ENCODE measurements at places on chromosomes 3 and 15.

DNA sequence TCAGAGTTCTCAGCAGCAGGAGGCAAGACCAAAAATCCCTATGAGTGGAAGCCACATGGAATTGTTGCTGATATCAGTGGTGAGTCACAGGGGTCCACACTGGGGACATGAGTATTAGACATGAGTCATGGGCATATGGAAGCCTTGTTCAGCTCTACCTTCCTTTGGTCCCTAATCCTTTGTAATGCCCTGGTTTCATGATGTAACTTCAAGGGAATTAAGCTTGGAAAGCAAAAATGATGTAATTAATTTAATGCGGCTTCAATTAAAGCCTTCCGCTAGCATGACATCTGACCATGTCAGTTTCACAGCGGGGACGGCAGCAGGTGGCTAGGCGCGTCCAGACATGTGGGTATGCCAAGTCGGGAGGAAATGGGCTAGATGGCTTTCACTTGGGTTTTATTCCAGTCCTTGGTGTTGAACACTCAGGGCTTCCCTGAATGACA is 176.1 kb upstream of the RGMA start:
- DNase-seq, result no peak

DNA sequence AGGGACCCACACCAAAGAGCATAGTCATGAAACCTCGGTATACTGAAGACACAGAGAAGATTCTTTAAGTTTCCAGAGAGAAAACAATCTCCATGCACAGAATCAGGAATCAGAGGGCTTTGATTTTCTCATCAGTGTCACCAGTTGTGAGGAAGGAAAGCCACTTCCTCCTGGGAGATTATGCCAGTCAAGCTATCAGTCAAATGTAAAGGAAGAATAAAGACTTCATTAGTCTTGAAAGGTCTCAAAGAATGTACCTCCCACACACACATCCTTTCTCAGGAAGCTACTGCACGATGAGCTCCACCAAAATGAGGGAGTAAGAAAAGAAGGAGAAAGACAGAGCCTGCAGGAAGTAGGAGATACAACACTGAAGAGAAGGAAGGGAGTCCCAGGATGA is 486.3 kb downstream of the SHQ1 start:
- DNase-seq, result no peak

DNA sequence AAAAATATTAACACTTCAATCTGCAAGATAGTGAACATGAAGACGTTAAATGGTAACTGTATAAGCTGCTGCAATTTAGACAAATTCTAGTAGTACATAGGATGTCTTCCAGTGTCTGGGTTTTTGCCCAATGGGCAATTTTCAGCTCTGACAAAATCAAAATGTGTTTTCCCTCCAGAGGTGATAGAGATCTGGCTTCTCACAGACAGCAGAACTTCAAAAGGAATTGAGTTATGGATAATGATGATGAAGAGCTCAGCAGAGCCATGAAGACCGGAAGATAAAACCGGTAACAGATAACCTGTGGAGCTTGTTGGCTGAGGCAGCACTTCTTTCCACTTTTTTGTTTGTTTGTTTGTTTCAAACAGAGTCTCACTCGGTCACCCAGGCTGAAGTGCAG is 89.4 kb upstream of the NTRK3 start:
- no peak for DNase-seq

DNA sequence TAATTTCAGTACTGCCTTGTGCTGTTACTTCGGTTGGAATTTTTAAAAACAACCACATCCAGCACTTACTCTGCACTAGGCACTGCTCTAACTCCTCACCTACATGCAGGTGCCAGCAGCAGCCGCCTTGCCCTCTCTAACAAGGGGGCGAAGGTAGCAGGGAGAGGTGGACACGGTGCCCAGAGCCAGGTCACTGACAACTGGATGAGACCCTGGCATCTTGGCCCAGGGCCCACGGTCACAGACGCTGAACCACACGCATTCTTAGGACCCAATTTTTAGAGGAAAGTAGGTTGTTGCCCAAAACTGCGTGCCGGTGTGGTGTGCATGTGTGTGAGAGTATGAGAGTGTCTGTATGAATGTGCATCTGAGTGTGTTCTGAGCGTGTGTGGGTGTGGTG is 63.4 kb upstream of the GATA2 start:
- no peak for DNase-seq

- DNase-seq, result no peak
Measured at GRCh38 chr3:126292318-126293070, 64.7 kb downstream of the KLF15 start.

GRCh38 chr3:8524249-8524648 is 22.6 kb downstream of the LMCD1 start:
- no peak for DNase-seq

DNA sequence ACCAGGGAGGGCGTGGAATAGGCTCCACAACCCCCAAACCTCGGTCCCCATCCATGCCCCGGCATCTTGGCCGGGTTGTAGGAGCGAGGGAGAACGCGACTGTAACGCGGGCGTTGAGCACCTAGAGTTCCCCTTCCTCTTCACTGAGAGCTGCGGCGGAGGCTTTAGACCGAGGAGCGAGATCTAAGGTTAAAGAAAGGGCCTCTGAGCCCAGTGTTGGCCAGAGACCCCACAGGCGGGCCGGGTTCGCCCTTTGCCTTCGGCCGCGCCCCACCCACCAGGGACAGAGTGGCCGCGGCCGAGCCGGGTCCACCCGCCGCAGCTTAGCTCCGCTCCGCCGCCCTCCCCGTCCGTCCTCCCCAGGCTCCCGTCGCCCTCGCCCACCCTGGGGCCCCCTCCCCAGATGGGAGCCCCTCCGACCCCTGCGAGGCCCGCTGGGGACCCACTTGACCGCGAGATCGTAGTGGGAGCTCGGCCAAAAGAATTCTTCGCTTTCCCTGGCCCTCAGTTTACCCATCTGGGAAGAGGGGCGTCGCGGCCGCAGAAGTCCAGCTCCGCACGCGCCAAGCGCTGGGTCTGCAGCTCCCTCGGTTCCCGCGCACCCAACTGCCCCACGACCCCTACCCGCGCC is 425 bp downstream of the ANPEP start:
- DNase-seq, result no peak

- DNase-seq, result no peak
Measured at GRCh38 chr3:138908846-138909245, 38.1 kb downstream of the FOXL2 start.

DNA sequence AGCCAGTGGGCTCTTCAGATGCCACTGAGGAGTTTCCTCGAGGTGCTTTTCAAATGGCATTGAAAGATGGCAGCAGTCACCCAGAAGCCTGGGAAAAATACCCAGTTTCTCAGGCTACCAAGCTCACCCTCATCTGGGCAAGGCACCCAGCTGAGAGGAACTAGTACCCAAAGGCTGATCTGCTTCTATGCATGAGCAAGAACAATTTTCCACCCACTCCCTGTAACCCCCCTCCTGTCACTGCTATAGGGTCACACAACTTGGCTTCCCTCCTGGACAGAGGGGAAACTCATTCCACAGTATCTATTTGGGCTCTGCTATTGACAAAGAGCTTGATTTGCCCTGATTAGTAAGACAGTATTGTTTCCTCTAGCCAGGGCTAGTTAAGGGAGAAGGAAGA is 31.9 kb downstream of the THRB start:
- no peak for DNase-seq

DNA sequence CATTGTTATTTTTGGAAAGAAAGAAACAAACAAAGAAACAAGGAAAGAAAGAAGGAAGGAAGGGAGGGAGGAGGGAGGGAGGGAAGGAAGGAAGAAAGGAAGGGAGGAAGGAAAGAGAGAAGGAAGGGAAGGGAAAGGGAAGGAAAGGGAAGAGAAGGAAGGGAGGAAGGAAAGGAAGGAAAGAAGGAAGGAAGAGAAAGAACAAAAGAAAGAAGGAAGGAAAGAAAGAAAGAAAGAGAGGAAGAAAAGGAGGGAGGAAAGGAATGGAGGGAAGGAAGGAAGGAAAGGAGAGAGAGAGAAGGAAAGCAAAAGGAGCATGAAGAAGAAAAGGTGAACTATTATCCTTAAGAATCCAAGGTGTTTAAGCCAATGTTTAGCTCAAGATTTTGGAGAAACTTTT is 262.7 kb upstream of the STT3B start:
- DNase-seq, result no peak

GRCh38 chr3:43608751-43609150 is 13.1 kb downstream of the ANO10 start:
- no peak for DNase-seq

DNA sequence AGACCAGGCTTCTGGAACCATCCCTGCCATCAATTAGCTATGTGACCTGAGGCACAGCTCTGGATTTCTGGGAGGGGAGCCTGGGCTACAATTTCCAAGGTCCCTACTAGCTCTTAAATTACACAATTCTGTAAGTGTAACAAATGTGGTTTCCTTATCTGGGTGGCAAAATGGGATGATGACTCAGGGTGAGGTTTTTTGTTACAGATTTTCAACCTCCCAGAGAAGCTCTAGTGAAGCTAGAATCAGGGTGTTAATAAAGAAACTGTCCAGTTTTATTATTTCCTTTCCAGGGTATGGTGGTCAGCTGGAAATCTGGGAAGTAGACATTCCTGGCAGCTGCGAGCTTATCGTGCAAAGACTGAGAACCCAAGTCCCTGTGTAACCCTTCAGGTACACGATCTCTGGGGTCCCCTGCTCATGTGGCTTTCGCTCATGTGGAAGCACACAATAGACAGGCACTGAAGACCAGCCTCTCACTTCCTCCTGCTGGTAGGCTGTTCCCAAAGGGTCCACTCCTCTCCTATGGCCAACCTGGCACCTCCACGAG is 7.3 kb downstream of the RAB27A start:
- no peak for DNase-seq

DNA sequence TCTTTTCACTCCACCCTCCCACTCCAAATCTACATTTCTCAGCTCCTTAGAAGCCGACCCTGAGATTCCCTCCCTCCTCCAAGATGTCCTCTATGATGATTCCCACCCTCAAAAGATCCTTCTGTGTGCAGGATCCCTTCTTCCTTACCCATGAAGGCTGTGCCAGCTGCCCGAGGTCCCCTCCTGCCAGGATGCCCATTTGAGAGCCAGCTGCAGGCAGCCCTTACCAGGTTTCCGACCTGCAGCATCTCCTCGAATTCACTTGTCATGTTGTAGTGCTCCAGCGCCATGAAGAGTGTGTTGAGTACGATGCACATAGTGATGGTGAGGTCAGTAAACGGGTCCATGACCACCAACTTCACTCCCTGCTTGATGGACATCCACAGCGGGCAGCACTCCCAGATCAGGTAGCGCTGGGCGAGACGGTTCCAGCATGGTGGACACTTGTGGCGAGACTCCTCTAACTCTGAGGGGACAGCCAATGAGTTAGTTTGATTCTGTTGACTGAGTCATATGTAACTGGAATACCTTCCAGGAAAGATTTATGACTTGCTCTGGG is 51.9 kb downstream of the SCN5A start:
- DNase-seq, result no peak

DNA sequence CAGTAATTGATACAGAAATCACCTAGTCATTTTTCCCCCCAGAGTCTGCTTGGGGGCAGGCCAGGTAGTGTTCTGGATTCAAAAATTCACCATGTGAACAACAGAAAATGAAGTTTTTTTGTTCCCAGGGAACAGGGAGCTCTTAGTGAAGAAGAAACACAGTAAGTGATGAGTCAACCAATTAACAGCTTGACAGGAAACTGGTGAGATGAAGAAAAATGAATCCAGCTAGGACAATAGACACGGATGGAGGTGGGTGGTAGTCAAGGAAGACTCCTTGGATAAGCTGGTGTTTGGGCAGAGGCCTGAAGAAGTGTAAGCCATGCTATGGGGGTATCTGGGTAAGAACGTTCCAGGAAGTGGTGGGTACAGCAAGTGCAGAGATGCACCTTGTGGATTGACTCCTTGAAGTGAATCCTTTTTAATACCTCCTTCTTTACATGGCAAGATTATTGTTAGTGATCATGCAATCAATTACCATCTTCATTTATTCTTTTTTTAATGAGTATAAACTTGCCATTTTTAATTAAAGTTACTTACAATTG is 339.9 kb upstream of the RGMA start:
- no peak for DNase-seq

GRCh38 chr3:105413343-105413887 is 46.7 kb downstream of the ALCAM start:
- no peak for DNase-seq

- DNase-seq, result no peak
Measured at GRCh38 chr3:160106905-160107861, 118.0 kb upstream of the C3orf80 start.

DNA sequence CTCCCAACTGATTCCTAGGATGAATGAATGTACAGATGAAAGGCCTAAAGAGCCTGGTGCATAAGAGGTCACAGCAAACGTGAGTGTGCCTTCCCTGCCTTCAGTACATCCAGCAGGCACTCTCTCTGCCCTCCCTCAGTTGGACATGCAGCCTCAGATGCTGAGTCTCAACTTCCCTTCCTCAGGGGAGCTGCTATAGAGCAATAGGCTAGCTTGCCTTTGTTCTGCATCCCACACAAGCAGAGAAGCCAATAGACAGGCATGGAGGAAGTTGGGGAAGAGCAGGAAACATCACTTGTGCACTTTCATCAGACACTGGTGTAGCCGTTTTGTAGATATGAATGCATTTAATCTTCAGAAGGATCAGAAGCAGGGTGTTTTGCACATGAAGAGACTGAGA is 147.5 kb upstream of the THBS1 start:
- DNase-seq, result no peak

GRCh38 chr3:183527428-183528379 is 27.8 kb downstream of the KLHL6 start:
- DNase-seq, result peak; percentile 60

DNA sequence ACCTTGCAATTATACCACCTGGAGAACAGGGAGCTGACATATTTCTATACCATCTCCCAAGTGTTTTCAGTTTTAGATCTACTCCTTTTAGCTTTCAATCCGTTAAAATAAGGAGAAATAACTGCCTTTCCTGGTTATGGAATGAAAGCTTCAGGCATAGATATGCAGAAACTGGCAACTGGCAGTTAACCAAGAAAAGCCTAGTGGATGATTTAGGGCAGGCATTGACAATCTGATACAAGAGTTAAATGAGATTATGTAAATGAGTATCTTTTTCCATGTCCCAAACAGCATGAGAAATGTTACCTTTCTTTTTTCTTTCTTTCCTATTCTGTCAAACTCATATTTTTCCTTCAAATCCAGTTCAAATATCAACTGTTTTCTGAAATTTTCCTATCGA is 689.1 kb upstream of the DPPA4 start:
- no peak for DNase-seq

GRCh38 chr3:5479229-5479799 is 291.8 kb downstream of the EDEM1 start:
- no peak for DNase-seq

DNA sequence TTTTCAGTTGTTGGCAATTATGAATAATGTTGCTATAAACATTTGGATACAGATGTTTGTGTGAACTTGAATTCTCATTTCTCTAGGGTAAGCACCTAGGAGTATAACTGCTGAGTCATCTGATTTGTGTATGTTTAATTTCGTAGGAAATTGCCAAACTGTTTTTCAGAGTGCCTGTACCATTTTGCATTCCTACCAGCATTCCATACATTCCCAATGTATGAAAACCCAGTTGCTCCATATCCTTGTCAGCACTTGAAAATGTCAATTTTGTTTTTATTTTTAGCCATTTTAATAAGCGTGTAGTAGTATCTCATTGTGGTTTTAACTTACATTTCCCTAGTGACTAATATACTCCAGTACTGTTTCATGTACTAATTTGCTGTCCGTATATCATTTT is 98.5 kb upstream of the TSC22D2 start:
- no peak for DNase-seq

GRCh38 chr3:16243706-16244490 is 20.8 kb downstream of the DPH3 start:
- DNase-seq, result no peak

GRCh38 chr3:193757457-193757856 is 164.4 kb downstream of the OPA1 start:
- DNase-seq, result no peak

- no peak for DNase-seq
Measured at GRCh38 chr3:196197524-196197923, 13.7 kb downstream of the ZDHHC19 start.

All from OCI-LY7 (cell line).